ENCODE measurements at places on chromosomes 12 and 14. TPM values are rescaled to one million over a fixed set of nuclear protein-coding genes. Genes with fewer than 3 reads are reported as not detected.

- no peaks in the 10 kb centered on the region for H3K4me1 ChIP-seq
- no peaks in the 10 kb centered on the region for H3K27me3 ChIP-seq
- DNase-seq = no peak
- H3K4me3 ChIP-seq = no peak overlapping the region
- H3K27ac ChIP-seq = no peak overlapping the region
Observed at GRCh38 chr14:30855345-30856037, 18.9 kb upstream of the COCH start.

DNA sequence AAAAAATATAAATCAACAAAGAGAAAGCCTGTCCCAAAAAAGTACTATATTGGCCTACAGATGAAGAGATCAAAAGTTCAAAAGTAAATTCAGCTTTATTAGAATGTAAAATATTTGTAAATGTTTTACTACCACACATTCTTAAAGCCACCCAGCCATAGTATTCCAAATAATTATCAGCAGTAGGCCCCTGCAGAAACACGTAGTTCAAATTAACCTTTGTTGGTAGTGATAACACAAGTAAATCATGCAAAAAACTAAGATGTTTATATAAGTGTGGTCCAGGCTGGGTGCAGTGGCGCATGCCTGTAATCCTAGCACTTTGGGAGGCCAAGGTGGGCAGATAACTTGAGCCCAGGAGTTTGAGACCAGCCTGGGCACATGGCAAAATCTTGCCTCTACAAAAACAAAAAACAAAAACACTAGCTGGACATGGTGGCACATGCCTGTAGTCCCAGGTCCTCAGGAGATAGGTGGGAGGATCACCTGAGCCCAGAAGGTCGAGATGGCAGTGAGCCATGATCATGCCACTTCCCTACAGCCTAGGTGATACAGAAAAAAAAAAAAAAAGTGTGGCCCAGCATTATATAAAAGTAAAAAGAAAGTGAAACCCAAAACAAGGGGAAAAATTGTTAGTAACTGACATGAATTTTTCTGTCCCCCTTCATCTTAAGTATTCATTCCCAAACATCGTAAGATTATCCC lies 17.9 kb downstream of the SPTLC2 start:
- H3K27ac ChIP-seq = no peak overlapping the region
- no peaks in the 10 kb centered on the region for H3K27me3 ChIP-seq
- peak; percentile 37 for DNase-seq
- H3K4me3 ChIP-seq = no peak overlapping the region
- peaks cover 39% of the 10 kb centered on the region for H3K4me1 ChIP-seq

GRCh38 chr12:102939670-102940222 lies 17.7 kb upstream of the ASCL1 start:
- H3K36me3 ChIP-seq = no peaks in the 10 kb centered on the region
- no peaks in the 10 kb centered on the region for H3K27me3 ChIP-seq
- H3K4me3 ChIP-seq = no peak overlapping the region
- DNase-seq = no peak
- H3K4me1 ChIP-seq = no peaks in the 10 kb centered on the region
- H3K27ac ChIP-seq = no peak overlapping the region

DNA sequence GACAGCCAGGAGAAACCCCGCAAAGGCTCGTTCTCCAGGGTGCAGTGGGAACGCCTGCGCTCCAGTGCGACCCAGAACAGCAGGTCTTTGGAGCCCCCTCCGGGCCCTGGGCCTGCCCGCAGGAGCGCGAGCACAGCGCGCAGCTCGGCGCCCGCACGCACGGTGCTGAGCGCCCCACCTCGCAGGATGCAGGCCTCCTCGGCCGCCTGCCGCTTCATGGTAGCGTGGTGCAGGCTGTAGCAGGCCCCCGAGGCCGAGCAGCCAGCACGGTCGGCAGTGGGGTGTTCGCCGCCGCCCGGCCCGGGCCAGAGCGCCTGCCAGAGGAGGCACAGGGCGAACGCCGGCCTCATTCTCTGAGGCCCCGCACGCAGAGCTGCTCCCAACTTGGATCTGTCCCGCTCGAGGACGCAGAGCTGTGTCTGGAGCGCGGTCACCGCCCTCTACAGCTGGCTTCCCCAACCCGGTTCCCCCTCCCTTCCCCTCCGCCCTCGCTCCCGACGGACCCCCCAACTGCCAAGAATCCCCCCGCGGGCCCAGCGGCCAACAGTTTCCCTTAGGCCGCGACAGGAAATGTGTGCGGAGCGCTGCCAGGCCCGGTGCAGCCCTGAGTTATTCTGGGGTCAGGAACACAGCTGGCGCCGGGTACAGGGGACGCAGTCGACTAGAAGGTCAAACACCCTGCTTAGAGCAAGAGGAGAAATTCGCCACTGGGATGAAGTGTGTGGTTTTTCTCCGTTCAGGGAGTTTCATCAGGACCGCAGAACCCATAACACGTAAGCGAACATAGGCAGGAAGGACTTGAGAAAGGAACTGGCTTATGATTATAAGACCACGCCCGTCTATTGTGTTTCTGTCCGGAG lies at the start of gene CLEC14A:
Gene CLEC14A (minus strand): TSS at position 421 of the 860 bp plus-strand sequence. CDS start 71 bp downstream, at position 350.
- peak within 1 kb of the TSS; percentile 37 for H3K4me3 ChIP-seq
- no peak within 1 kb of the TSS for H3K27ac ChIP-seq
- peaks cover 46% of the 10 kb centered on the region for H3K27me3 ChIP-seq
- DNase-seq = no peak

Gene SLC11A2
- total RNA-seq = 37.7 TPM

Gene PRKD1
- 3.8 TPM for total RNA-seq

DNA sequence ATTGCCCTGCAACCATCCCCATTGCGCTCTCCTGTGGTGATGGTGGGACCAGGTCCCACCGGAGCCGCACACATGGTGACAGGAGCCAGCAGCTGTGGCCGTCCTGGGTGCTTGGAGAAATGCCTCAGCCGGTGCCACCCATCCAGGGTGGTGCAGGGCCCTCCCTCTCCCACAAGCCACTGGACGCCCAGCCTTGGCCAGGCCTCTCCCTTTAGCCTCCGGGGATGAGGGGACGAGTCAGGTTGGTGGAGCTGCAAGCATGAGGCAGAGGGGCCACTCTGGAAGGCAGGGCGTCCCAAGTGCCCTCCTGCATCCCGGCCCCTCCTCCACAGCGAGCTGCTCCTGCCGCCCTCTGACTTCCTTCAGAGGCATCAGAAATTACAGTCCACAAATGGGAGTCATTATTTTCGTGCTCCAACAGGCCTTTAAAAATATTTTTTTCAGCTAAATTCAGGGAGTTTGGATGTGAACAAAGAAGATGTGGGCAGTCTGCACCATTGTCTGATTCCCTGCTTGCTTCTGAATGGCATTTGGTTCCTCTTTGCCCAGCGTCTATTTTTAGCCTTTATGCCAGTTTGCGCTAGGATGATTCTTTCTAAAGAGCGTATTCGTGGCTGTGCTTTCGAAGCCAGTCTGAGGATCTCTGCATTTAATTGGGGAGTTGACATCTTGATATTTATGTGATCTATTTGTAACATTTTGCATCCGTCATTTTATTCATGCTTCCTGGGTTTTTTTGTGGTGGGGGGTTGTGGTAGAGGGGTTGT lies 189.4 kb downstream of the ADGRD1 start:
- no peak for DNase-seq
- H3K27ac ChIP-seq = no peak overlapping the region
- H3K4me1 ChIP-seq = no peaks in the 10 kb centered on the region
- no peak overlapping the region for H3K4me3 ChIP-seq
